ENCODE measurements at places on chromosomes 4 and X. TPM values are rescaled to one million over a fixed set of nuclear protein-coding genes. Genes with fewer than 3 reads are reported as not detected.

DNA sequence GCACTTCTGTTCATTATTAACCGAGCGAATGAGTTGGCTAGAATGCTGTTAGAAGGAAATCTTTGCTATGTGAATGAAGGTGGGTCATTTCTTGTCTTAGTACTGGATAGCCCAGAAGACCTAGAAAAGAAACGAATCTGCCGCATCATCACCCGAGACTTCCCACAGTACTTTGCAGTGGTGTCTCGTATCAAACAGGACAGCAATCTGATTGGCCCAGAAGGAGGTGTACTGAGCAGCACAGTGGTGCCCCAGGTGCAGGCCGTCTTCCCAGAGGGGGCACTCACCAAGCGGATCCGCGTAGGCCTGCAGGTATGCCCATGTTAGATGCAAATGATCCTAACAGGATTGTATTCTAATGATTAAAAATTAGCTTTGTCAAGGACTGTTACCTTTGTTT is 286.3 kb downstream of the ANK2 start:
- no peak for DNase-seq

ANK2 gene
- 82.8 TPM for total RNA-seq

GRCh38 chr4:70691661-70692060 is 3.3 kb downstream of the UTP3 start:
- DNase-seq: no peak

CXCR3 gene
- not detected for total RNA-seq

- DNase-seq: no peak
Measured at GRCh38 chr4:64248186-64248585, 161.1 kb downstream of the TECRL start.

TENM3 gene
- total RNA-seq: 10.9 TPM

GLRA3 gene
- total RNA-seq: not detected

DNA sequence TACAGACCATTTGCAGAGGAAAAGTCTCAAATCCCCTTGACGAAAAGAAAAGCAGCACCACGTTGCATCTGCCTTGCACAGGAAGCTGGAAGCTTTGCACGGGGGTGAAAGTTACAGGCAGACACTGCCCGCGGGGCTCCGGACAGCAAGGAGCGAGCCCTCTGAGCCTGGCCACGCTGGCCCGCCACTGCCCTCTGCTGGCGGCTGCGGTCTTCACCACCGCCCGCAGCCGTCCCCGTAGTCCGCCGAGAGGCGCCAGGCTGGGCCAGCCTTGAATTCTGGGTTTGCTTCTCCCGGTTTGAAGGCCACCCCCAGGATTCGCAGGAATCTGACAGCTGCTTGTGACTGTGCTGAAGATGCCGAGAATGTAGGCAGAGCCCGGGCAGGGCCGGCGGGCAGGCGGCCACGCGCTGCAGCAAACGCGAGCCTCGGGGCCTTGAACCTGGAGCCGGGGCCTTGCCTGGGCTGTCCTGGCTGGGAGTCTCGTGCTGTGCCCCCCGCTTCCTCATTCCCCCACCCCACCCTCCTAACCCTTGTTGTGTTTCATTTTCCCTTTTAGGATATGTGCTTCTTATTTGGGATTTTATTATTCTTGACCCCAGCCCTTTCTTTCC is 49.2 kb downstream of the ENPP6 start:
- DNase-seq: peak; percentile 39

DNA sequence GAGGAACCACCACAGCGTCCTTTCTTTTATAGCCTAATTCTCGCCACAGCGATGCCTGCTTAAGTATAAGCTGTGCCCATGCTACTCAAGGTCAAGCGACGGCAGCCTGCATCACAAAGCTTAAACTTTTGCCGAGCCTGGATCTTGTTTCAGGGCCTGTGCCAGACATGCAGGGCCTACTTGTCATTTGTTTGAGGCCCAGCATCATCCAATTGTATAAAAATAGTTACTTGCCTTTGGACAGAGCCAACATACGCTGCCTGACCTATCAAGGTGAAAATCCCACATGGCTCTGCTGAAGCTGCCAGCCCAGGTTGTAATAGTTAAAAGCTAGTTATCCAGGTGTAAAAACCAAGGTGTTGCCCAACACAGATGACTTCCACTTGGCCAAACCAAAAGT is 107.1 kb downstream of the TMEM131L start:
- DNase-seq: peak; percentile 92

DNA sequence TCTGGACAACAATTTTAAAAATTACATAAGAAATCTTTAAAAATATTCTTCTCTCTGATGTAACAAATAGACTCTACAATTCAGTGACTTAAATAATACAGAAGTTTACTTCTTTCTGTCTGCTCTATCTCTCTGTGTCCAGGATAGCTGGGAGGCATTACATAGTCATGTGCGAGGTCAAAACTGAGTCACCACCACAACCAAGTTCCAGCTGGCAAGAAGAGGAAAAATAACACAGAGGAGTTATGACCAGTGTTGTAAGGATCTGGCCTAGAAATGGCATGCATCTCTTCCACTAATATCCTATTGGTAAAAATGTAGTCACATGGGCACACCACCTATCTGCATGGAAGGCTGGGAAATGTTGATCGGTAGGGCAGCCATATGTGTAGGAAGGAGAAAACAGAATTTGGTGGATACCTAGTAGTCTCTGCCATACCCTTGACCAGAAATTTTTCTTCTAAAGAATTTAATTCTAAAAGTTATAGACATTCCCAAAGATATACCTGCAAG is 39.4 kb upstream of the WDFY3 start:
- DNase-seq: no peak
